Left ventricle myocardium inferior (tissue), 1 donor: ENCODE measurements at places on chromosomes 5 and 9. TPM values are rescaled to one million over a fixed set of nuclear protein-coding genes. Genes with fewer than 3 reads are reported as not detected.

- no peak overlapping the region for H3K4me3 ChIP-seq
- H3K36me3 ChIP-seq: no peaks in the 10 kb centered on the region
- no peak for DNase-seq
- no peaks in the 10 kb centered on the region for H3K4me1 ChIP-seq
Observed at GRCh38 chr5:652023-652515, 39.9 kb downstream of the CEP72 start.

DNA sequence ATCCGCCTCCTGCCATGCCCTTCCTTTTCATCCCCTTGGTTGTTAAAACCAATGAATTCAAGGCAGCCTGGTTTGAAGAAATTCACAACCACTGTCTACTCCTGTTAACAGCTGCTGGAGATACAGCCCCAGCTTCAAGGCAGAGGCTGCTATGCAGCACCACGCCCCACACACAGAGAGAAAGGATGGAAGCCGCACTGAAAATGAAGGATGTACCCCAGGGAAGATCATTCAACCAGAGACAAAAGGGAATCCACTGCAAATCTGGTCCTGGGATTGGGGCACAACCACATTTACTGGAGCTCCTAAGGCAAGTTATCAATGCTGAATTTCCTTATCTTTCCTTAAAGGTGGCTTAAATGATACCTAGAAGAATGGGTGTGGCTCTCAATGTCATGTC is 58.7 kb downstream of the DPYSL3 start:
- H3K27ac ChIP-seq: peak overlapping the region; percentile 86
- peaks cover 41% of the 10 kb centered on the region for H3K4me1 ChIP-seq
- H3K36me3 ChIP-seq: no peaks in the 10 kb centered on the region
- peaks cover 21% of the 10 kb centered on the region for H3K27me3 ChIP-seq

DNA sequence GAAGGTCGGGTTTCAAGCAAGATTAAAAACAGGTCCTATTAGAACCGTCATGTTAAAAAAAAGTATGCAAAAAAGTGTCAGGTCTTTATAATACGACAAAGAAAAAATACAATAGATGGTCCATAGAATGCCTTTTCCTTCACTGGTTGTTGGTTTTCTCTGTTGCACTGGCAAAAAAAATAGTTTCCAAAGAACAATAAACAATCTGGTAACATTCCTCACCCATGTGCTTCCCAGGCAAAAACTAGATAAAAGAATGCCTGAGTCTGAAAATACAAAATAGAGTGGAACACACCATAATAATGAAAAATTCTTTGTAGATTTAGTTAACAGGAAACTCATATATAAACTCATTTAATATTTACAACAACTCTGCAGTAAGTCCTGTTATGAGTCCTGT is 590.0 kb upstream of the DMAC1 start:
- no peak overlapping the region for H3K4me3 ChIP-seq
- H3K27me3 ChIP-seq: no peaks in the 10 kb centered on the region
- H3K4me1 ChIP-seq: no peaks in the 10 kb centered on the region
- H3K27ac ChIP-seq: no peak overlapping the region
- DNase-seq: no peak

- H3K27ac ChIP-seq: no peak overlapping the region
- DNase-seq: no peak
- H3K4me1 ChIP-seq: peaks cover 10% of the 10 kb centered on the region
- peaks cover 36% of the 10 kb centered on the region for H3K27me3 ChIP-seq
- H3K36me3 ChIP-seq: no peaks in the 10 kb centered on the region
Observed at GRCh38 chr5:7391215-7391614, 4.7 kb upstream of the ADCY2 start.

GRCh38 chr9:76917299-76917698 is 11.4 kb upstream of the PRUNE2 start:
- no peak for DNase-seq
- H3K4me3 ChIP-seq: no peak overlapping the region
- no peak overlapping the region for H3K27ac ChIP-seq
- no peaks in the 10 kb centered on the region for H3K36me3 ChIP-seq
- peaks cover 16% of the 10 kb centered on the region for H3K27me3 ChIP-seq
- no peaks in the 10 kb centered on the region for H3K4me1 ChIP-seq

DNA sequence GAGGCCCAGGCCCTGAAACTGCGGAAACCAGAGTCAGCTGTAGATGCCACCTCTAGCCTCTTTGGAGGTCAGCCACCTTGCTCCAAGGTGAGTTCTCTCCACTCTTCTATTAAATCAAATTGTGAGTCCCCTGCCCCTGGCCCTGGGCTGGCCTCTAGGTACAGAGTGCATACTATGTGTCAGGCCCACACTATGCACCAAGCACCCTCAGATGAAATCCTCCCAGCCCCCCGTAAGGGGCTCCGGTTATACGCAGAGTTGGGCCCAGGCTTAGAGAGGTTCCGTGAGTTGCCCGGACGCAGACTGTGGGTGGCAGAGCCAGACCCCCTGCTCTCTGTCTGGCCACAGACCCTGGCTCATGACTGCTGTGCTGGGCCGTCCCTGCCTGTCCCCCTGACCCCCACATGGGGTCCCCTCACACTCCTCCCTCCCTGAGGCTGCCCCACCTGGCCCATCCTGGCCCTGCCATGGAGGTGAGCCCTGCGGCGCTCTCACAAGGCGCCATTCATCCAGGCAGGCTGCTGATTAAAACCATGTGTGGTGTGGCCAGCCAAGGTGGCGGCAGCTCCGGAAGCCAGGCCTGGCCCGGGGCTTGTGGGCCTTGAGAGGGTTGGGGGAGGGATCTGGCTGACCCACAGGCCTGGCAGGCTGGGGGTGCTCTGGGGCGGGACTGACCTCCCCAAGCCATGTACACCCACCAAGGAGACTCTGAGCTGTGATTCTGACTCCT is 65.5 kb upstream of the SYNPO start:
- DNase-seq: no peak
- no peak overlapping the region for H3K4me3 ChIP-seq
- no peak overlapping the region for H3K27ac ChIP-seq

GRCh38 chr5:181173420-181174342 is 26.3 kb downstream of the OR2V2 start:
- no peaks in the 10 kb centered on the region for H3K36me3 ChIP-seq
- peaks cover 89% of the 10 kb centered on the region for H3K27me3 ChIP-seq
- H3K27ac ChIP-seq: peak overlapping the region; percentile 79
- H3K4me3 ChIP-seq: peak overlapping the region; percentile 36
- peaks cover 15% of the 10 kb centered on the region for H3K4me1 ChIP-seq
- DNase-seq: no peak

DNA sequence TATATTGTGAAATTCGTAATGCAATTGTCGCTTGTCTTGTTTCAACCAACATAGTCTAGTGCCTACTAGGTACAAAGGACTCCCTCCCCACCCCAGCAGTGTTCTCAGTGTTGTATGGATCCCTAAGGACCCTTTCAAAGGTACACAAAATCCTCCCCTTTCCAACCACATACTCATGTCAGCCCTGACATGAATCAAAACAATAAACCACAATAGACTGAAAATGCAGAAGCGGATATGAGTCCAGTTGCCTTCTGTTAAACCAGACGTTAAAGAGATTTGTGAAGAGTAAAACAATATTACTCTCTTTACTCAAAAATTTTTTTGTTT is 82.4 kb upstream of the IFNK start:
- H3K27me3 ChIP-seq: no peaks in the 10 kb centered on the region
- DNase-seq: no peak
- H3K27ac ChIP-seq: no peak overlapping the region
- H3K4me3 ChIP-seq: no peak overlapping the region
- H3K4me1 ChIP-seq: peaks cover 14% of the 10 kb centered on the region

DNA sequence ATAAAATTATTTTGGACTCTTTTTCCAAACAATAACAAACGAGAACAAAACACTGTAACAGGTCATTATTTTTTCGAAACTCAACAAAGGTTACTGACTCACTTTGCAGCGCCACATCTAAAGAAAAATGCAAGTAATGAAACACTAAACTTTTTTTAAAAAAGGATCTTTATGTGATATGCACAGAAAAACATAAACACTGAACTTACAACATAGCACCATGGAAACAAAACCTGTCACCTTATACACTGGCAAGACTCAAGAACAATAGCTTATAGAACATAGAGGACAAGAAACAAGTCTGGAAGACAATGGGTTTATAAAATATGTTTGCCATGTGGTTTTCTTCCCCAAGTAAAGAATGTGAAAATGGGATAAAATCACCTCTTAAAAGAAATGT is 85.2 kb downstream of the AUH start:
- H3K27ac ChIP-seq: no peak overlapping the region
- H3K36me3 ChIP-seq: no peaks in the 10 kb centered on the region
- no peak overlapping the region for H3K4me3 ChIP-seq
- DNase-seq: no peak
- H3K4me1 ChIP-seq: peaks cover 32% of the 10 kb centered on the region
- no peaks in the 10 kb centered on the region for H3K27me3 ChIP-seq

- H3K4me1 ChIP-seq: peaks cover 48% of the 10 kb centered on the region
- H3K36me3 ChIP-seq: peaks cover 54% of the 10 kb centered on the region
- DNase-seq: no peak
Observed at GRCh38 chr5:140546851-140547507, 483 bp upstream of the EIF4EBP3 start.

GRCh38 chr5:132478366-132478871 is 12.2 kb downstream of the IRF1 start:
- no peak overlapping the region for H3K4me3 ChIP-seq
- peaks cover 76% of the 10 kb centered on the region for H3K4me1 ChIP-seq
- H3K36me3 ChIP-seq: peaks cover 14% of the 10 kb centered on the region
- H3K27ac ChIP-seq: peak overlapping the region; percentile 89
- H3K27me3 ChIP-seq: no peaks in the 10 kb centered on the region
- peak; percentile 15 for DNase-seq

DNA sequence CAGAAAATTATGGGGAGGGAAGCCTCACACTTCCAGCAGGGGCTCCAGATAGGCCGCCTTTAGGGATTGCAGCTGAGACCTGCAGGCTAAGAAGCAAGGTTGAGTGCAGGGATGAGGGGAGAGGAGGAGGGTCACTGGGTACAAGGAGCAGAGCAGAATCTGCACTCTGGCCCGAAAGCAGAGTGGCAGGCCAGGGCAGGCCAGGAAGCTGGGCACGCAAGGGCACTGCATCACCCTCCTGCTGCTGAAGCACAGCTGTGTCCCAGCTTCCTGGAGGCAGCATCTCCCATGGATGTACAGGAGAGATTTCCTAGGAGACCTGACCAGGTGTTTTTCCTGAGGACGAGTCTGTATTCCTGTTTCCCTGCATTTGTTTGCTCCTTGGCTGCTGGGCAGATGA is 92.1 kb downstream of the SYK start:
- H3K4me1 ChIP-seq: no peaks in the 10 kb centered on the region
- DNase-seq: no peak
- no peak overlapping the region for H3K4me3 ChIP-seq
- no peaks in the 10 kb centered on the region for H3K36me3 ChIP-seq

- H3K4me3 ChIP-seq: peak overlapping the region; percentile 63
- no peak overlapping the region for H3K27ac ChIP-seq
- no peak for DNase-seq
- H3K4me1 ChIP-seq: peaks cover 23% of the 10 kb centered on the region
- no peaks in the 10 kb centered on the region for H3K36me3 ChIP-seq
Observed at GRCh38 chr9:21974343-21974721, 19.9 kb downstream of the CDKN2A start.

DNA sequence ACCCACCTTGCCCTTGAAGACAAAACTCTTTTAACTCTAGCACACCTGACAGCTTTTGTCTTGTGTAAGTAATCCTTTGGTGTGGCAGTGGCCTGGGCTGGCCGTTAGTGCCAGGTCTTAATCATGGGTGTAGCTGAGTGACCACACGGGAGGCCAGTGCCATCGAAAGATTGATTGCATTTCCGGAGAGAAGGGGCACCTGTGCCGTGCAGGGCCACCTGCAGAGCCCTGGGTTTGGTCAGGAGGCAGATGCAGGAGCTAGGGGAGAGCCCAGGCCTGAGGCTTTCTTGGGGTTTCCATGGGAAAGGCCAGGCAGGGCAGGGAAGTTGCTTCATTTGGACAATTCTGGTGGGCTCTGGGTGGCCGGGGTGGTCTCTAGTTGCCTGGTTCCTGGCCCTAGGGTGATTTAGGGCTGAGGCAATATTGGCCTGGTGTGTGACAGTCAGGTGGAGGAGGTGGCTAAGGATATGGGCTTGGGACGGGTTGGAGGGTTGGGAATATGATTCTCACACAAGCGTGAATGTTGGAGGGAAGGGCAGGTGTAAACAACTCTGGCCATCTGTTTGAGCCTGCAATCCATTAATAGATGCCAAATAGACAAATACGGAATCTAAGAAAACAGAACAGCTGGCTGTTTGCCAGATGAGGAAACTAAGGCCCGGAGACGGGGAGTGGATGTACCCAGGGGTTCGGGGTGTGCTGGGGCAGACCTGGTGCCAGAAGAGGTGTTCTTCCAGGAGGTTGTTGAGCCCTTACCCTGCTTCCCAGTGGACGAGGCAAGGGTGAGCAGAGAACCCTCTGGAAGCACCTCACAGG is 4.6 kb downstream of the DBH start:
- no peak for DNase-seq
- no peak overlapping the region for H3K4me3 ChIP-seq
- no peaks in the 10 kb centered on the region for H3K4me1 ChIP-seq
- peaks cover 62% of the 10 kb centered on the region for H3K27me3 ChIP-seq
- no peak overlapping the region for H3K27ac ChIP-seq

PCDHA13 gene
- total RNA-seq: not detected

SLIT3 gene
- 22.7 TPM for total RNA-seq

PRUNE2 gene
- total RNA-seq: 3.1 TPM

ARID3C gene
- not detected for total RNA-seq

NTRK2 gene
- total RNA-seq: 3.8 TPM

ASPN gene
- 17.5 TPM for total RNA-seq

SEC16A gene
- total RNA-seq: 23.4 TPM

SMIM15 gene
- 23.3 TPM for total RNA-seq

PROB1 gene
- 46.3 TPM for total RNA-seq

FBP2 gene
- 0.33 TPM for total RNA-seq

KLHL9 gene
- 12.0 TPM for total RNA-seq

PHF24 gene
- 0.11 TPM for total RNA-seq

CTNNAL1 gene
- 78.2 TPM for total RNA-seq
